ENCODE measurements at places on chromosomes 1 and 21.
A peak's percentile ranks its signal among the peaks of the same experiment; 100 is the strongest.

- no peak for DNase-seq
Observed at GRCh38 chr1:14140831-14141401, 440.9 kb downstream of the PRDM2 start.

GRCh38 chr1:236689713-236690569, 3.6 kb downstream of the ACTN2 start:
- no peak for DNase-seq

GRCh38 chr1:100953960-100954730, 58.3 kb downstream of the SLC30A7 start:
- no peak for DNase-seq

- peak; percentile 73 for DNase-seq
Observed at GRCh38 chr1:45299981-45300668, 26.6 kb upstream of the HPDL start.

GRCh38 chr21:18950045-18950740, 546.6 kb upstream of the TMPRSS15 start:
- DNase-seq: no peak

- DNase-seq: peak; percentile 88
Observed at GRCh38 chr21:42513151-42513984, at the start of gene SLC37A1. Gene SLC37A1, plus strand, starts transcription at chr21:42513852. Its CDS starts 4,603 bp downstream, at chr21:42518455.

- no peak for DNase-seq
Observed at GRCh38 chr1:89121641-89122040, 4.3 kb downstream of the GBP2 start.

DNA sequence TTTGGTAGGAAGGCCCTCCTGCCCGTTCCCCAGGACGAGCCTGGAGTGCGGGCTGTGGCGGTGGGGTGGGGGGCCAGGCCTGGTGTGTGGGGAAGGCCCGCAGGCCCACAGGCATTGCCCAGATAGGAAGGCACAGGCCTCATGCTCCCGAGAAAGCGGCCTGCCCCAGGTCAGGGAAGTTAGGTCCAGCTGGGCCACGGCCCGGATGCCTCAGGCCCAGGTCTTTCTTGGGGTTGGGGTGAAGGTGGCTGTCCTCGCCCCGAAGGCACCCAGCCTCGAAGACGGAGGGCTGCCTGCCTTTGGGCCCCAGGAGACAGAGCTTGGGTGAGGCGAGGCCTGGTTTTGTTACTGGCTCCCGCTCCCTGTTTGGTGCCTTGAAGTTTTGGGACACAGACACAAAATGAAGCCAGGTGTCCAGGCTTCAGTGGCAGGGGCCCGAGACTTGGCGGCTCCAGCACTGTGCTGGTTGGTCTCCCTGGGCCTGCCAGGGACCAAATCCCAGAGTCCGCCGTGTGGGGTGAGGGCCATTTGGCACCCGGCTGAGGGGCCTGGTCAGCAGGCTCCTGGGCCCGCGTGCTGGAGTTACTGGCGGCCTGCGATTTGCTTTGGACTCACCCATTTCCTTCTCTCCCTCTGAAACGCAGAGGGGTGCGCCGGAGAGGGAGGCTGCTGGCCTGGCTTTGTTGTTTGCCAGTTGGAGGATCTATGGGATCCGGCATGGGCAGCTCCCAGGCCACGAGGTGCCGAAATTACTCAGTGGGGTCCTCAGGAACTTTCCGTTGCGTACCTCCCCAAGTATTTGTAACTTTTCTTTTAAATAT, 2.0 kb downstream of the SKI start:
- DNase-seq: no peak

DNA sequence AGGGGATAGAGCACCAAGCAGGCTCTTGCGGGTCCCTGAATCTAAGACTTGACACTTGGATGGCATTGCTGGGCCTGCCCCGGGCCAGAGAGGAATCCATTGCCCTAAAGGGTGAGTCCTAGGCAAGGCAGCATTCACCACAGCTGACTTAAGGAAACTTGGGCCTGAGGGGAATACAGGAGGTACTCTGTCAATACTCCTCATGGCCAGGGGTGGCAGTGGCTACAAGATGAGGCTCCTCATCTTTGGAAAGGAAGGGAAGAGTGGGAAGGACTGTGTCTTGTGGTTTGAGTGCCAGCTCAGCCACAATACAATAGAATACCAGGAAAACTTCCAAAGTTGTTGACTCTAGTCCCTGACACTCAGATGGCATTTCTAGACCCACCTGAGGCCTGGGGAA, 5.1 kb downstream of the KRTAP22-1 start:
- DNase-seq: peak; percentile 9

GRCh38 chr21:41801321-41802197, 34.7 kb upstream of the RIPK4 start:
- DNase-seq: no peak

- peak; percentile 96 for DNase-seq
Observed at GRCh38 chr21:45970674-45971615, 10.6 kb upstream of the COL6A1 start.

DNA sequence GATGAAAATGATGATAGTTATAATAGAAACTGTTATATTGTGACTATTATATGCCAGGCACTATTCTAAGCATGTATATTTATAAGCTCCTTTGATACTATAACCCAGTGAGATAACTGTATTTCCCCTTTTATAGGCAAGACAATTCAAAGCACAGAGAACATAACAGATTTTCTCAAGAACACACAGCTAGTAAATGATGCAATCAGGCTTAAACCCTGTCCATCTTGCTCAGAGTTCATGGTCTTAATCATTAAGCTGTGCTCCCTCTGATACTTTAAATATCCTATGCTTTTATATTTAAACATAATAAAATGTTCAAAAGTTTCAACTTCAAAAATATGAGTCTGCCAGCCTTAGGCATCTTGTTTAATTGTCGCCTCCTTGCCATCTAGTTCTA, 88.6 kb downstream of the PHTF1 start:
- DNase-seq: no peak

- DNase-seq: peak; percentile 72
Observed at GRCh38 chr1:3690282-3691065, 38.2 kb downstream of the TP73 start.

DNA sequence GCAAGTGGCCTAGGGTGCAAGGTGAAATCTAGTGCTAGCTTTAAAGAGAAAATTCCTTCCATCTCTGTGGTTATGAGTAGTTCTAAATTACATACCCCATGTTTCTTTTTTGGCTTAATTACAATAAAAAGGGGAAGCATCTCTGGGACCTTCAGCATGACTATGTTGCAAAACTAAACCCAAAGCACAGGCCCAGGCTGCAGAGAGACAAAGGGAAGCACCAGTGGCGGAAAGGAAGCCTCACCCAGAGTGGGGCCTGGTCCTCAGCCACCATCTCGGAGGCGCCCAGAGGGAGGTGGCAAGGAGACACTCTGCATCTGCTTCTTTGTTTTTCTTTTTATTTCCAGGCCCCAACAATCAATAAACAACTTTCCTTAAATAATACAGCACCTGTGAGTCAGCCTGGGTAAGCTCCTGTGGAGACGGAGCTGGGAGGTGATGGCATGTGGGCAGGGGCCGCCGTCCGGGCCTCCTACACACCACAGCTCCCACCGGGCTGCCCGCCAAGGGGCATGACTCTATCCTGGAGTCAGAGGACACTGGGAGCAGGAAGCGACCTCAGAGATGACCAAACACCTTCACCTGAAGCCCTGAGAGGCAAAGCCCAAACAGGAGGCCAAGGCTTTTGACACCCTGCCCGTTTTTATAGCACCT, 21.7 kb downstream of the ITPKB start:
- DNase-seq: no peak

- DNase-seq: no peak
Observed at GRCh38 chr1:209774592-209774991, 9.8 kb downstream of the C1orf74 start.

DNA sequence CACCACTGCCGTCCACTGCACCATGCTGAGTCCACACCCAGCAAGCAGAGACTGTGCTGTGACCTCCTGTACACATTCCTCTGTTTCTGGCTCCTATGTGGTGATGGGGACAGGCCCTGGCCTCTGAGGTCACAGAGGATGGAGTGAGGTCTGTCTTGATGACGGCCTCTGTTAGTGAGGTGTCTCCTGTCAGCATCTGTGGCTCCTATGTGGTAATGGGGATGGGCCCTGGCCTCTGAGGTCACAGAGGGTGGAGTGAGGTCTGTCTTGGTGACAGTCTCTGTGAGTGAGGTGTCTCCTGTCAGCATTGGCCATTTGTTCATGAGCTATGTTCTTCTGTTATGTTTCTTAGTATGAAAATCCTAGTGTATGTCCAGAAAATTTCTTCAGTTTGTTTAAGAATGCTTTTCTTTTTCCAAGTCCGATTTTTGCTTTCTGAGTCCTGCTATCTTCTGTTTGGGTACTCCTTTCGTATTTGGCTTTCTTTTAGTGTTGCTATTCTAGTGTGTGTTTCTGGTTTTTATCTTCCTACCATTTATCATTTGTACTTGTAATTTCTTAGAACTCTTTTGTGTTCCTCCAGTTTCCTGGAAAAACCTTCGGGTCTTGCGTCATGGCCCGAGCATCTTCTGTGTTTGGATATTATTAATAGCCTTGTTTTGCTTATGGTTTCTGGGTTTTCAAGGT, 13.4 kb downstream of the SNAP47 start:
- no peak for DNase-seq

DNA sequence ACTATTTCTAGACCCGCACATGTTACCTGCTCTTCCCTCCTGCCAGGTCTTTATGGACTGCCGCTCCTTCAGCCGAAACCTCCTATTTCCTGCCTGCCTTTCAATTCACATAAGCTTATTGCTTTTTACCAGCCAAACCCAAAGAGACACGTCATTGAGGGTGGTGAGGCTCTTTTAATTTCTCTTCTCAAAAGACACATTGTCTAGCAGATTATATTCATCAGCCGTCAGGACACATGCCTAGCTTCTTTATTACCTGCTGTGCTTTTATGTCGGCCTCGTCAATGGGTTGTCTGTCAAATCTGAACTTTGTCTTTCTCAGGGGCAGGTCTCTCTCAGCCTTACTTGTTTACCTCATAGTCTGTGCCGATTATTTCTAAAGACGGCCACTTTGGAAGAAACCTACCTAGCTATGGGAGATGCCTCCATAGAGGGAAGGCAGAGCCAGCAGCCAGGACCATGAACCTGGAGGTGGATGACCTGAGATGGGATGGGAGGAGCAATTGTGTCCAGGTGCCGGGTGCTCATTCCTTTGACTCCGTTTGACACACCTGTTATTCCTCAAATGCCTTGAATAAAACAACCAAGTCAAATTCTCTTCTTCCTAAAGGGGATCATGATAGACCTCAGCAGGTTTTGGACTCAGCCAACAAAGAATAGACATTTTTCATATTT, 42.0 kb downstream of the ZBTB18 start:
- DNase-seq: no peak

DNA sequence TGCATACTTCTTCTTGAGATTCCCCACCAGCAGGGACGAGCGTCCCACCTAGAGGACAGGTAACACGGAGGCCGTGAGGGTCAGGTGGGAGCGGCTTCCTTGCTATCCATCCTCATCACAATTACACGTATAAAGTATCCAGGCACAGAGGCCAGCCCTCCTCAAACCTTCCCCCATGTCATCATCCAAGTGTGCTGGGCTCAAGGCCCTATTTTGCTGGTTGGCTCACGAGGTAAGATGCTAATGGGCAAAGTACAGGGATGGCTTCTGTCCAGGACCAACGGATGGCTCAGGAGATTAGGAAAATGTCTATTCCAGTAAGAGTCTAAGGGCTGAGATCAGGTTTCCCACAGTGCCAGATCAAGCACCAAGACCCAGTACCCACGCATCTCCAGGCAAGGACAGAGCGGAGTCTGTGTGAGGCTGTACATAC, 11.5 kb upstream of the A3GALT2 start:
- no peak for DNase-seq

GRCh38 chr1:151143986-151144385, 2.4 kb downstream of the SEMA6C start:
- DNase-seq: peak; percentile 58

GRCh38 chr1:218867941-218868626, 305.6 kb upstream of the LYPLAL1 start:
- DNase-seq: no peak

GRCh38 chr1:181089676-181090544, 1.4 kb downstream of the IER5 start:
- DNase-seq: peak; percentile 69

DNA sequence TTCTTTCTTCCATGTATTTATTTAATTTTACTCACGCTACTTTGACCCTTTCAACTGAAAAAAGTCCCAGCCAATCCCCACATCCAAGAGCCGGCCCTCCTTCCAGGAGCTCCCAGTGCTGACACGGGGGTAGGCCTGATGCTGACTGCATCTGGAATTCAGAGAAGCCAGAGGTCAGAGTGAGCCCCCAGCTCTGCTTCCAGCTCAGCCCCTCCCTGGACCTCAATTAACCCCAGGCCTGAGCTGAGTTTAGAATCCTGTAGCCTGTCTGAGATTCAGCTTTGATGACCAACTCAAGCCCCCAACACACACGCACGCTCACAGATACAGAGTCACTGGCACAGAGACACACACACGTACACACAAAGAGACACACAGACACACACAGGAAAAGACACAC, 247.9 kb downstream of the NPHP4 start:
- no peak for DNase-seq

GRCh38 chr1:17768651-17769241, 13.6 kb downstream of the ACTL8 start:
- peak; percentile 69 for DNase-seq

DNA sequence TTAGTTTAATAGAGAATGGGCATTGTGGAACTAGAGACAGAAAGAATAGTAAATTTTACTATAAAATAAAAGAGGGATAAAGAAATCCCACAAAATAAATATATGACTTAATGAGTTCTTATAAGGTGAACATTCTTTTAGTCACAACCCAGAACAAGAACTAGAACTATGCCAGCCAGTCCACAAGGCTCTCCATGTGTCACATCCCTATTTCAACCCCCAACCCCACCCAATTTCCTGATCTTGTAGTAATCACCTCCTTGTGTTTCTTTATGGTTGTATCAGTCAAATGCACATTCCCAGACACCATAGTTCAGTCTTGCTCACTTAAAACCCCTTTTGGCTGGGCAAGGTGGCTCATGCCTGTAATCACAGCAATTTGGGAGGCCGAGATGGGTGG, 662.3 kb upstream of the CAMK1G start:
- DNase-seq: no peak

- no peak for DNase-seq
Observed at GRCh38 chr1:244012202-244012601, 38.9 kb upstream of the ZBTB18 start.

DNA sequence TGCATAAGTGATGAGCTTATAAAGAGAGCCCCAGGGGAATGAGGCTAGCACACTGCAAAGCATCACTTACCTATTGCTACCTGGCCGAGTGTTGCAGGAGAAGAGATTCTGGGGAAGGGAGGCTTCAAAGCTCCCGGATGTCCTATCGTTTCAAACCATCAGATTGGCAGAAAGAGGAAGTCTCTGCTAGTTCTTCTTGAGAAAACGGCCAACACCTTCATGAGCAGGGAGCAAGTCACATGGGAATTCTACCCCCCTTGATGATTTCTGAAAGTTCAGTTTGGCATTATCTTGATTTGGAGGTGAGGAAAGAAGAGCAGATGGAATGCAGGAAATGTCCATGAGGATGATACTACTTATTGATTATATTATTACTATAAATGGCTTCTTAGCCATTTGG, 16.2 kb downstream of the SYF2 start:
- no peak for DNase-seq
